ENCODE measurements at places on chromosomes 1 and 21.

GRCh38 chr21:43659136-43660000 is at the start of the genes HSF2BP and RRP1B:
HSF2BP (minus strand) TSS chr21:43659488; CDS start chr21:43658096, 1,392 bp downstream.
RRP1B (plus strand) TSS chr21:43659560; CDS start chr21:43659665, 105 bp downstream.
- no peak for DNase-seq

GRCh38 chr1:231487019-231487418 is 41.5 kb upstream of the TSNAX start:
- DNase-seq, result no peak

DNA sequence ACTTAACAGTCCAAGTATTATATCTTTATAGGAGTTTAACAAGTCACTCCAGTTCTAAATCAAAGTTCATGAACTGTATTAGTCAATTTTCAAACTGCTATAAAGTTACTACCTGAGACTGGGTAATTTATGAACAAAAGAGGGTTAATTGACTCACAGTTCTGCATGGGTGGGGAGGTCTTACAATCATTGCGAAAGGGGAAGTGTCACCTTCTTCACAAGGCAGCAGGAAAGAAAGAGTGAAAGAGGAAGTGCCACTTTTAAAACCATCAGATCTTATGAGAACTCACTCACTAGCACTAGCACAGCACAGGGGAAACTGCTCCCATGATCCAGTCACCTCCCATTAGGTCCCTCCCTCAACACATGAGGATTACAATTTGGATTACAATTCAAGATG is 70.0 kb downstream of the CLCA4 start:
- peak; percentile 88 for DNase-seq

DNA sequence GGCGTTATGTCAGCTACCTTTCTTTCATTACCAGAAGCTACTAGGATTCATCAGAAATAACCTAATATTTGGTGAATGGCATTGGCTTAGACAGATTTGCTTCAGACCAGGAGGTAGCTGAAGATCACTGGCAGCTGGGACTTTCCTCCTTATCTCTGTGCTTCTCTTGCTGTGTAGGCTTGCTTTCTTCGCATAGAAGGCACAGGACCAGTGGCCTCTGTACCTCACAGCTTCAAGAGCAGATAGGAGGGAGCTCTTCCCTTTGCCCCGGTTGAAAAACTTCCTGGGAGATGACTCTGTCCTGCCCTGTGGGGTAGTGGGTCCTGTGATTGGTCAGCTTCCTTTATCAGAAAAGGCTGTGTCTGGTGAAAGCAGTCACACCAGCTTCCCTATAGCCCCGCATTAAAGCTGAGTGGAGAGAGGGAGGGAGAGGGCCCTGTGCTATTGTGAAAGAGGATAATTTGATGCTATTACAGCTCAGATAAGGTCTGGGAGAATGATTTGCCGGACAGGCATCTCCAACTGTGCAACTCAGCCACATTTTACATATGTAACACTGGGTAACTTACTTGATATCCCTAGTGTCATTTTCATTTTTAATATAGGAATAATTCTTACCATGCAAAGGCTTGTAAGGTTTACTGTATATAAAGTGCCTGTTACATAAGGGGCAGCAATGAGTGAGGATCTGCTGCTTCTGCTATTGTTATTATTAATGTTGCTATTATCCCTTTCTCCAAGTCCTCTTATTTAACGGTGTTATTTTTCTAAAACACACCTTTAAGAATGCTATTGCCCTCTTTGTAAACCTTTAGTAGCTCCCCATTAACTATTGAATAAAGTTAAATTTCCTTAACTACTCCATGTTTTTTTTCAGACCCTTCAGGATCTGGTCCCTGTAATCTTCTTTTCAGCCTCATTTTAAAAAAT is 31.6 kb downstream of the OSBPL9 start:
- DNase-seq, result no peak

- DNase-seq, result no peak
These were observed 33.2 kb downstream of the KIRREL1 start for GRCh38 chr1:158026651-158027050.

- DNase-seq, result peak; percentile 37
These were observed 10.9 kb upstream of the C4BPB start for GRCh38 chr1:207077470-207078377.

DNA sequence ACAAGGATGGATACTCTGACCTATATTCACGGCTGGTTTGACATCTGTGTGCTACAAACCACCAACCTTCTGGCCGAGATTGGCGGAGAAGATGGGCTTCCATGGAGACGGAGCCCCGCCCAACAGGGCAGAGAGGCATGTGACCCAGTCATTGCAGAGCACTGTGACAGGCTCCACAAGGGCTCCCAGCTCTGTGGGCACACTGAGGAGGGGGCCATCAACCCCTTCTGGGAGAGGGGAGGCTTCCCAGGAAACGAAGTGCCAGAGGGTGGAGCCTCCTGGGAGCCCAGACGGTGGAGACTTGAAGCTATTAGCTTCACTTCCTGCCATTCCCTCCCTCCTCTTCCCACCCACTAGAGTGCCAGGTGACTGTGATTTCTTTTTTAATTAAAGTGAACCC is 71.6 kb upstream of the IFFO2 start:
- no peak for DNase-seq

DNA sequence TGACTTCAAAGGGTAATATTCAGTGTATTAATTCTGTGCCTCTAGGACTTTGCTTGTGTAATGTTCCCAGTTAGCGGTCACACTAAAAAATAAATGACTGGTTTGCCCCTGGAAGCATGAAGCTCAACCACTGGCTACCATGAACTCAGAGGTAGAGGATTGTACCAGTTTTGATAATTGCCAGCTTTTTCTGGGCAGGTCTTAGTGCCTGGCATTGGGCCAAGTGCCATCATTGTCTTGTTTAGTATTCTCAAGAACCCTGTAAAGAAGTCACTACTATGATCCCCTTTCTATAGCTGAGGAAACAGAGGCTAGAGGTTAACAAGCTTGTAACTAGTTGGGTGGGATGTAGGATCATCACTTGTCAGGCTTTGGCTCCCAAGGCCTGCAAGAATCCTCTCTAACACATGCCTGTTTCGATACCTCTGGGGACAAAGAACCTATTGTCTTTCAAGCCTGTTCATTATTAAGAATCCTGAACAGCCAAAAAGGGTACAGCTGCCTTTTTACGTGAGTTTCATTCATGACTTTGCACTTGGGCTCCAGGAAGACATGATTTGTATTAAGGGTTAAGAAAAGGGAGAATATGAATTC is 121.9 kb upstream of the JUN start:
- DNase-seq, result no peak

DNA sequence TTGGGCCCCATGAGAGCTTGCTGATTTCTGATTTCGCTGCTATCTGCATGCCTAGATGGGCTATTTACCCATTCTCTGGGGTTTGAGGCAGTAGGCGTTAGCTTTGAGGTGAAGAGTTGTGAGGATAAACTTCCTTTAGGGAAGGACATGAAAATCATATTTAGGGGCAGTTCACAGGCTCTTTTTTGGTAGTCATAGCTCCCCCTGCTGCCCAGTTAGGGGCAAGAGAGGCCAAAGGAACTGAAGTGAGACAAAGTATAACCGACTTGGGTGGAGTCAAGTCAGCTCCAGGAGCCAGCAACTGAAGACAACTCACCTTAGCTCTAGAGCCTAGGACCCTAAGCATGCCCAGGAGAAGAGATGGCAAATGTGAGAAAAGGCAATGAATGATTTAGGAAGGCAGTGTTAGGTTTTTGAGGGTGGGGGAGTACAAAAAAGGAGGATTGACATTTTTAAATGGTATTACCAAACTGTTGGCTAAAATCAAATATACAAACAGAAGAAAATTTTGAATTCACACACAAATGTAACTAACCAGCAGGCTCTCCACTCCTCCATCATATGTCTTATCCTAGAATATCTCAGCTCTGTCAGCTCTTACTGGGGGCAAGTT is 625.2 kb downstream of the LMO4 start:
- DNase-seq, result peak; percentile 19

GRCh38 chr1:216193839-216194443 is 229.3 kb downstream of the USH2A start:
- no peak for DNase-seq

DNA sequence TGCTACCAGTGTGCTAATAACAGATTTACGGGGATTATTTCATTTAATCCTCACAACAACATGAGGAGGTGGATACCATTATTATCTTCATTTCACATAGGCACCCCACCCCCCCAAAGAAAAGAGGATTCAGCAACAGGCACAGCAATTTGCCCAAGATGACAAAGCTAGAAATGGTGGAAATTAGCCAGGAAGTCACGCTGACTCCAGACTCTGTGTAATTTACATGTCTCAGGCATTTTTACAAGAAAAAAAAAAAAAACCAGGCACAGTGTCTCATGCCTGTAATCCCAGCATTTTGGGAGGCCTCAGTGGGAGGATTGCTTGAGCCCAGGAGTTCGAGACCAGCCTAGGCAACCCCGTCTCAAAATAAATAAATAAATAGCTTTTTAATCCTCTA is 37.5 kb upstream of the PRDM2 start:
- DNase-seq, result no peak

- DNase-seq, result no peak
These were observed 28.5 kb downstream of the ETNK2 start for GRCh38 chr1:204123376-204123775.

Measured in GM12864 (cell line).